Stimulated activated naive CD8-positive, alpha-beta T cell treated with anti-CD3 and anti-CD28 coated beads, Interleukin-15, Interleukin-2, amounts not matched to agents 100 U/mL and 50 U/mL, for 24 hours (primary cell): ENCODE measurements at places on chromosomes 4 and X.

- DNase-seq, result no peak
Measured at GRCh38 chr4:139728146-139728545, 62.5 kb downstream of the MGST2 start.

DNA sequence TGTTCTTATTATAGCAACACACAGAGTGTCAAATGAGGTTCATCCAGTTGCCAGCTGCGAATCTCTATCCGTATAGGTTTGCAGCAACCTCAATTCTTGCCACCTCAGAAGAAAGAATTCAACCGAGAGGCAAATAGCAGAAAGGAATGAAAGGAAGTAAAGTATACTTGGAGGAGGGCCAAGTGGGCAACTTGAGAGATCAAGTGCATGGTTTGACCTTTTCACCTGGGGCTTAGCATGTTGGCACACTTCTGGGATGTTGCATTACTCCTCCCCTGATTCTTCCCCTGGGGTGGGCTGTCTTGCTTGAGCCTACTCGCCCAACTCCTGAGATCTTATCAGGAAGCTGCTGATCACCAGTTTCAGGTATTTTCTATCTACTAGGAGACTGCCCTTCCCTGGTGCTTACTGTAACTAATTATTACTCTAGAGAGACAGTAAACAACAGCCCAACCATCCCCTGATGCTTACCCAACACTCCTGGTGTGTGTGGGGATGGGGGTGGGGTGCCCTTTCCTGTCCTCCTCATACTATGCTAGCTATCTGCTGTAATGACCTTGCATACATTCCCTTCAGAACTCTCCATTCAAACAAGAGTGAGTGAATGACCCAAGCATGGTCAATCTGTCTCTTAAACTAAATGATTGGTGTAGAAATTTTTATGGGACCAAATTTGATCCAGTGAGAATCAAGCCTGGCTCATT lies 7.3 kb upstream of the TMEM33 start:
- no peak for DNase-seq

GRCh38 chrX:7201496-7201895 lies 53.5 kb upstream of the PUDP start:
- no peak for DNase-seq

DNA sequence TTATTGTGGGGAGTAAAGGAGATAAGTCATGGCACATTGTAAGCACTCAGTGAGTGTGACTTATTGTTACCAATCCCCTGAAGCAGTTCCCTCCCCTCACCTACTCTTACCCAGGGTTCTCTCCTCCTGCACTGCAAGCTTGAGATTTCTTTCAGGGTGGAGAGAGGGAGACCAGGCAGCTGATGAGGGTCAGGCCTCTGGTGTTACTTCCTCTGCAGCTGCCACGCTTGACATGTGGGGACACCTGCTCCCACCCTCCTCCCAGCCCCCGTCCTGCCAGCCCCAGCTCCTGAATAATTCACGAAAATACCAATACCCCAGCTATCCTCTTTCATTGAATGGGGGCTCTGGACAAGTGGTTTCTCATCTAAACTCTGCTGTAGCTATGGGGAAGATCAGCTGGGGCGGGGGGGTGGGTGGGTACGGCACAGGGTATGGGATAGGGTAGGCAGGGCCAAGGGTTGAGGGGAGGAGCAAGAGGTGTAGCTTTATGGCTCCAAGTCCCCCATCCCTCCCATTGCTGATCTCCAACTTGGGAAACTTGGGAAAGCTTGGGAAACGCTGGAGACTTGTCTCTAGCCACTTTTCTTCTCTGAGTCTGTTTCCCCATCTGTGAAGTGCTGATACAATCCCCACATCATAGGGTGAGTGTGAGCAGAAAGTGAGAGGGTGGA lies 148.5 kb upstream of the PJA1 start:
- DNase-seq, result no peak

GRCh38 chr4:188551156-188551555 lies 411.9 kb downstream of the TRIML1 start:
- DNase-seq, result no peak

DNA sequence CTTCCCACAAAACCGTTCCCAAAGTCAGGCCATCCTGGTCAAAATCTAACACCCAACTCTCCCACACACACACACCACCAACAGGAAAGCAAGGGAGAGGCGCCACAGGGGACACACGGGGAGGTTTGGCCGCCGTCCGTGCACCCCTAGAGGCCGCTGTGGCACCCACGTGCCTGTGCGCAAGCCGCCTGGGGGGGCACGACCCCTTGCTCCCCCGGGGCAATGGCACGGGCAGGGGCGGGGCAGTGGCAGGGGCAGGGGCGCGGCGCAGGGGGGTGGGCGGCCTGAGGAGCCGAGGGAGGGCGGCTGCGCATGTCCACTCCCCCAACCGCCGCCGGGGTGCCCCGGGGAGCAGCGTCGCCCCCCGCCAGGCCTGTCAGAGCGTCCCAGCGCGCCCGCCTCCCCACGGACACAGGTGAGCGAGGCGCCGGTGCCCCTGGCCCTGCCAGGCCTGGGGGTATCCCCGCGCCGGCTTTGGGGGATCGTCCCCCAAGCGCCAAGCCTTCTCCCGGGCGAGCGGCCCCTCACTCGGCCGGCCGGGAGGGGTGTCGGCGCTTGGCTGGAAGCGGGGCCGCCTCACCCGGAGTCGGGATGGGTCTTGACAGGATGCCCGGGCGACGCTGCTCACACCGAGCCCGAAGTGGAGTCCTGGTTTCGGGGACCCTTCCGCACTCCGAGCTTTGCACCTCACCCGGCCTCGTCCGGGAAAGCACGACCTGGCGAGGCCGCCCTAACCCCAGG lies at the start of gene ERAS:
ERAS (plus strand) TSS at position 379 of the 741 bp plus-strand sequence. CDS start 2,611 bp downstream, outside the sequence.
- peak; percentile 28 for DNase-seq

- no peak for DNase-seq
Measured at GRCh38 chrX:35590210-35590609, 207.9 kb upstream of the MAGEB16 start.

DNA sequence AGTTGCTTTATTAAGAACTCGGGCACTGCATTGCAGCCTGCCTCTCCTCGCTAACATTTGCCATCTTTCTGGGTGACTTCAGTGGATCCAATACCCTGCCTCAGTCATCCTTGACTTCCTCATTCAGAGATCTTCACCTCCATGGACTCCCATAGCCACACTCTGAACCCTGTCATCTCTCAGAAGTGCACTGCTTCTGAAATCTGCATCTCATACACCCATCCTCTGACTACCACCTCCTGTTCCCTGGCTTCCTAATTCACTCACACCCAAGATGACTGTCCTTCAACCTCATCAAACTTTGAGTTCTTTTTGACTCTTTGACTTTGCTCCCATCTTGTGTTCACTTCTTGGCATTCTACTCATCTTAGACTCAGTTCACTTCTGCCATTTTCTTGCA lies 25.3 kb upstream of the CYBB start:
- DNase-seq, result no peak

DNA sequence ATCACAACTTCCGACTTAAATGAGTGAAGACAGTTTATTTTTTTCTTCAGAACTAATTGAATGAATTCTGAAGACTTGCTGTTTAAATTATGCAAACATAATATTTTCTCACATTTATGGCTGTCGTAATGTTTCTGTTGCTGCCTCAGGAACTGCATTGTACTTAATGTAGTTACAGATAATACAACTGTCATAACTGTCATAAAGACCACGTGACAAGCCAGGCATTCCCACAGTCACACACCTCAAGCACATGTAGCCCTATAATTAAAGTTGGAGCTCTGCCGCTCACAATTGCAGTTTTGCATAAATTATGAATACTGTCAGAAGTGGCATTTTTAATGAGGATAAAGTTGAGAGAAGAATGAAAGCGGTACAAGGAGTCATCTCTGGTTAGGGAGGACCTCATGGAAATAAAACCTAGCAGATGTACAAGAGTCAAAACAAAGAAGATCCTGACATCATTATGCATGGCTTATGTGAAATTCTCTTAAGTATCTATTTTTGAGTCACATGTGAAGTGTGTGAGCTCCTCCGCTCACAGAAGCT lies 38.5 kb upstream of the GALNTL6 start:
- DNase-seq, result no peak
